ENCODE measurements at places on chromosomes 3 and 15. TPM values are rescaled to one million over a fixed set of nuclear protein-coding genes. Genes with fewer than 3 reads are reported as not detected.

Gene AEN
- total RNA-seq, result 25.8 TPM

Gene FGD5
- 20.8 TPM for total RNA-seq

DNA sequence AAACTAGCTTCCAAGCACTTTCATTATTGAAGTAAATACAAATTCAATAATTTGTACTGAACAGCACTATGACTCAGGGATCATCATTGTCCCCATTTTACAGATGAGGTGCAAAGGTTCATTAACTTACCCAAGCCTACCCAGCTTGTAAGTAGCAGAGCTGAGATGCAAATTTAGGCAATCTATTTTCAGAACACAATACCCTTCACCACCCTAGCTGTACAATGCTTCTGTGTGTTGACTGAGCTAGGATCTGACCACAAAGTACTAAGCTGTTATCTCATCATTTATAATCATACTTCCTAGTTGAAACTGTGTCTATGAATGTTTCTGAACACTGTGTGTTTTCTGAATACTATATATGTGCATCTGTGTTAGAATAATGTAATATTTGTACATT, 3.2 kb upstream of the ILDR1 start:
- no peak overlapping the region for H3K4me3 ChIP-seq
- no peak overlapping the region for H3K27ac ChIP-seq
- DNase-seq, result no peak
- H3K27me3 ChIP-seq, result no peaks in the 10 kb centered on the region

DNA sequence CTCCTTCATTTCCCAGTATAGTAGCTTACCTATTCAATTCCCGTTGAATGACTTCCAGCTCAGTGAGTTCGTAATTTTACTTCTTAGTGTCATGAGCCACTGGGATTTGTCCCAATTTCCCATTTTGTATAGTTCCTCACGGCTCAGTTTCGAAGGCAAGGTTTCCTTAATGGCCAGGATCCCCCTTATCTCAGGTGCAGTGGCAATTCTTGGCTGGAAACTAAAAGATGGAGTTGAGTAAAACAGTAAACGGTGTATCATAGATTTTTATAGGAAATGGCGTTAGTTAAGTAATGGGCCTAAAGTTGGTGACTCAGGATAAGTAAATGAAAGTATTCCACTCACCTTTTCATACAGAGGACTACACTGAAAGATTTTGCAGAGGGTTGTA, 522 bp upstream of the LMLN start:
- H3K27me3 ChIP-seq, result no peaks in the 10 kb centered on the region
- H3K4me1 ChIP-seq, result peaks cover 15% of the 10 kb centered on the region
- peaks cover 19% of the 10 kb centered on the region for H3K36me3 ChIP-seq
- H3K27ac ChIP-seq, result peak overlapping the region; percentile 25
- peak overlapping the region; percentile 56 for H3K4me3 ChIP-seq

DNA sequence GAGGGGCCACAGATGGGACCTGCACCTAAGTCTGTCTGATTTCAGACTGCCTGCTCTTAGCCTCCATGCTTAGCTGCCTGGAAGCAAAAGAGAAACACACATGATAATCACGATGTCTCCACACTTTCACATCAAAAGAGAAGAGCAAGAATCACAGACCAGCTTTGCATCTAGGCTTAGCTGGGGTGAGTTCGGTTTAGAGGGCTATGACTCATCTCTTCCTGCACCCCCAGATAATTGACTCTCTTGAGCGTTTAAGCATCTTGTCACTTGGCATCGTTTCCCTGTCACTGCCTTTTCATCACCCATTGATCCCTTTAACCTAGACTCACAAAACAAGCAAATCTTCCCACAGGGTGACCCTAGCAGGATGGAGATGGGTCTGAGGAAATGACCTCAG, 124.0 kb downstream of the NTRK3 start:
- no peaks in the 10 kb centered on the region for H3K27me3 ChIP-seq
- H3K4me1 ChIP-seq, result no peaks in the 10 kb centered on the region
- H3K36me3 ChIP-seq, result no peaks in the 10 kb centered on the region
- no peak for DNase-seq
- no peak overlapping the region for H3K27ac ChIP-seq

DNA sequence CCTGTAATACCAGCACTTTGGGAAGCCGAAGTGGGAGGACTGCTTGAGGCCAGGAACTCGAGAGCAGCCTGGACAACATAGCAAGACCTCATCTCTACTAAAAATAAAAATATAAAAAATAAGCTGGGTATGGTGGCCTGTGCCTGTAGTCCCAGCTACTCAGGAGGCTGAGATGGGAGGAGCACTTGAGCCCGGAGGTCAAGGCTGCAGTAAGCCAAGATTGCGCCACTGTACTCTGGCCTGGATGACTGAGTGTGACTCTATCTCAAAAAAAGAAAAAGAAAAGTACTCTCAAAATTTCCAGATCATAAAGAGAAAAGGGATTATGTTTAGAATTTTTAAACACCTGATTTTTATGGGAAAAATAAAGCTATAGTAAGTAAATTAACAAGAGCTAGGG, 24.1 kb downstream of the SLC51A start:
- no peak overlapping the region for H3K4me3 ChIP-seq
- no peak overlapping the region for H3K27ac ChIP-seq
- no peaks in the 10 kb centered on the region for H3K27me3 ChIP-seq
- no peak for DNase-seq
- peaks cover 34% of the 10 kb centered on the region for H3K36me3 ChIP-seq
- H3K4me1 ChIP-seq, result peaks cover 3% of the 10 kb centered on the region

Data from thyroid gland (tissue), 4 donors.